SJSA1 (cell line): ENCODE measurements at places on chromosomes 3 and 15.

DNA sequence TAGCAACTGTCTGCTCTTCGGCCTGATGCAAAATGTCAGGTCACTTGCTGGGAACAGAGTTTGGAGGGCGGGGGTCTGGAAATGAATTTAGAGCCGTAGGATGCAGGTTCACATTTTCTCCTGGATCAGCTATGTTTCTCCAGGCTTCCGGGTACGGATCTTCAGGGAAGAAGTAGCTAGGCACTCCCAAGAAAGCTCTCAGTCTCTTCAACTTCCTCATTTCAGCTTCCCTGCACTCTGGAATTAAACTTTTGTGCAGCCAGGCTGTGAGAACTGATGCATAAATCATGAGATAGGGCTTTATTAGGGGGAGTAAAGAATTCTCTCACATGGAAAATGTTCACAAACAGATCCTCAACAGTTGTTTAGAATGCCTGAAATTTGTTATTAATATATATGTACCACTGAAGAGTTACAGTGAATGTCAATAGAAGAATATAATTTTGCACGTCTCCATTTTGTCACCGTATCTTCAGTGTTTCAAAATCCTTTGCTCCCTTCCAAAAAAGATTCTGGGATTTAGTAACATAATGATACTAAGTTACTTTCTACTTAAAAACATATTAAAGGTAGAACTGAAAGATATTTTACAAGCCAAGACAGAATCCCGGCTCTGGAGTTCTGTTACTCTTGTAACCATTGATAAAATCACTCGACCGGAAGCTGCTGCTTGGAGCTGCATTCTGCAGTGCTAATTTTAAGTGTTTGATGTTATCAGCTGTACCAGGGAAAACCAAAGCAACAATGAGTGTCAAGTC, 178.5 kb upstream of the P2RY1 start:
- DNase-seq = no peak

DNA sequence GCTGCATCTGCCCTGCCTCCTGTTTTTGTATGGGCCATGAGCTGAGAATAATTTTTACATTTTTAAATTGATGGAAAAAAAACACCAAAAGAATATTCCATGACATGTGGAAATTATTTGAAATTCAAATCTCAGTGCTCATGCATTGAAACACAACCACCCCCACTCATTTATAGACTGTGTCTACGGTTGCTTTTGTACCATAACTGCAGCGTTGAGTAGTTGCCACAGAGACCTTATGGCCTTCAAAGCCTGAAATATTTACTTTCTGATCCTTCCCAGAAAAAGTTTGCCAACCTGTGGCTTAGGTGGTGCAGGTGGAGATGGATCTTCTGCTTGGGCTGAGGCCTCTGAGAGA, 28.1 kb downstream of the ARNT2 start:
- DNase-seq = no peak

GRCh38 chr15:69700380-69700779, 247.8 kb downstream of the RPLP1 start:
- DNase-seq = no peak

DNA sequence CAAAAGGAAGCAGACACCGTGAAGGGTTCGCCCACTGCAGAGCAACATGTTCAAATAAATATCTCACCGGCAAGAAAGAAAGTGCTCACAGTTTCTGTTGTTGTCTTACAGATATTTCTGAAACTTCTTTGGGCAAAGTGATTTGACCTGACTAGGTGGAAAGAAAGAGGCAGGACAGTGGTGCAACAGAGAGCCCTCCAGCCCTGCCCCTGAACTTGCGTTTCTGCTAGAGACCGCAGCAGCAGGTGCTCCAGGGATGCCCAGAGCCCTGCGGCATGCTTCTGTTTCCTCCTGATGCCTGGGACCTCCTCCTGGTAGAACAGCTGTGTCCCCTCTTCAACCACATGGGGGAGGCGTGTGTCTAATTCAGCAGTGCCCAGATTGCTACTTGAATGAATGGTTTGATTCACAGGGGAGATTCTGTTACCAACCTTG, 123.4 kb downstream of the ATP10A start:
- DNase-seq = peak; percentile 24

DNA sequence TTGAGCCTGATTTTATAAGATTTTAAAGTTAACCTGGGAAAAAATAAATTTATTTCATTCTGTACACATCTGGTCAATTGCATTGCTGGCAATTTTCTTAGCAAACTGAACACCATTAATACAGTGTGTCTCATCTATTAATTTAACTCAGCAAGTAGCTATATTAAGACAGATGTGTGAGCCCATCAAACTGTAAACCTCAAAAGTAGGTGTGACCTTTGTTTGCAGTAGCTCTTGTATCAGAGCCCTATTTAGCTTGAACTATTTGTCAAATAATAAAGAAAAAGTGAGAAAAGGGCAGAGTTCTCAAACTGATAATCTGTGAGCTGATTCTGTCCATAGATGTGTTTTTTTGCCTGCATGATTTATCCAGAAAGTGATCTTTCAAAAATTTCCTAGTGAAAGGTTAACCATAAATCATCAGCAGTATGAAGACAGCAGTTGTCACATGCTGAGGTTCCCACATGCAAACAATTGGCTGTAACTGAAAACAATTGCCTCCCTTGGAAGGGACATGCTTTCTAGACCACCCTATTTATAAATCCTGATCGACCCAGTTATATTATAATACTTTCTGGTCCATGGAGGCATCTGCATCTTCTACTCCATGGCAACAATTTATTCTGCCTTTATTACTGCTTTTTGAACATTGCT, 646.5 kb downstream of the NSUN3 start:
- no peak for DNase-seq

GRCh38 chr3:154274348-154274747, 49.9 kb downstream of the DHX36 start:
- DNase-seq = no peak

- DNase-seq = no peak
Measured at GRCh38 chr3:166510382-166510781, 673.2 kb upstream of the BCHE start.

- DNase-seq = no peak
Measured at GRCh38 chr3:143271136-143271535, 151.6 kb downstream of the CHST2 start.

DNA sequence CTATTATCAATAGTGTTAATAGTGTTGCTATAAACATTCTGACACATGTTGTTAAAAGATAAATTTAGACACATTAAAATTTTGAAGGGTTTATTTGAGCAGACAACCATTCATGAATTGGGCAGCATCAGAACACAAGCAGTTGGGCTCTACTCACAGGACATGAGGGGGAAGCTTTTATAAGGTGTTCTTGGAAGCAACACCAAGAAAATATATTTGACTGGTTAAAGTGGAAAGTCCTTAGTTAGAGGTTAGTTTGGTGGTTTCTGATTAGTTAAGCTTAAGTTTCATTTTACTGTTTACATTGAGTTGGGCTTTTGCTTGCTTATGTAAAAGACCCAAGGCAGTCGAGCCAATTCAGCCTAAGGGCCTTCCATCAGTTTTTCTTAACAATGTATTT, 220.7 kb downstream of the CD47 start:
- no peak for DNase-seq

GRCh38 chr3:47455806-47456452, 19.8 kb downstream of the SCAP start:
- no peak for DNase-seq

GRCh38 chr15:54962637-54963036, 234.1 kb downstream of the RSL24D1 start:
- DNase-seq = no peak

DNA sequence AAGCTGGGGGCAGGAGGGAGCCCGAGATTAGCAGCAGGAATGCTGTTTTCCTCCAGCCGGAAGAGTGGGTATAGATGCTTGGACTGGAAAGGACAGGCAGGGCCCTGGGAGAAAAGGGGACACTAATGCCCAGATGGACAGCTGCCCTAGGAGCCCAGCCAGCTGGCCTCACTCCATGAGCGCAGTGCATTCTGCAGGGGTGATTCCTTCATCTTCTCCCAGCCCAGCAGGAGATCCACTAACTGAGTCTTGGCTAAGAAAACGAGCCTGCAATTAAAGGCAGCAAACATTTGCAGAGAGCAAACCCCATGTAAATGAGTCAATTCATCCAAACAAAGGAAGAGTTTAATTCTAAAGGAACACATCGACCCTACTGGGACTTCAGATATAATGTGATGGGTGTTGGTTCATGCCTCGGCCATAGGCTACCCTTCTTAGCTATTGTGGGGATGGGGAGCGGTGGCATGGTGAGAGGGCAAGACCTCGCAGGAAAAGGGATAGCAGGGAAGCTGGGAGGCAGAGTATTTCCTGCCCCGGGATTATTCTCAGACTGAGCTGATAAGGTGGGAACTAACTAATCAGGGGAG, 13.3 kb upstream of the MINAR1 start:
- no peak for DNase-seq

DNA sequence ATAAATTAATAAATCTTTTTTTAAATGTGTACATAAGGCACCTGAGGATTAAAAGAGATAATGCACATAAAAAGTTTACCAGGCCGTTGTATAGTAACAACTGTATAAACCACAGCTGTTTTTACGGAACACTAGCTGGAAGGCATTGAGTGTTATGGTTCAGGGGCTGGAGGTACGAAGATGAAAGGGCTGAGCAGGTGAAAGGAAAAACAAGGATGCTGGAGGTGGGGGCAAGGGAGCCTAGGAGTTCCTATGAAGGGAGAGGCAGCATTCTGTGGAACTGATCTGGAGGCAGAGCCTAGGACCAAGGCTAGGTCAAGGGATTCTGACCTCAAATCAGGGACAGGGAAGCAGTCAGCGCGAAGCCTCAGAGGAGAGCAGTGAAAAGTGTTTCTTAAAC, 8.0 kb downstream of the SEMA5B start:
- DNase-seq = no peak

- no peak for DNase-seq
Measured at GRCh38 chr3:189457201-189457607, 174.0 kb upstream of the TP63 start.

DNA sequence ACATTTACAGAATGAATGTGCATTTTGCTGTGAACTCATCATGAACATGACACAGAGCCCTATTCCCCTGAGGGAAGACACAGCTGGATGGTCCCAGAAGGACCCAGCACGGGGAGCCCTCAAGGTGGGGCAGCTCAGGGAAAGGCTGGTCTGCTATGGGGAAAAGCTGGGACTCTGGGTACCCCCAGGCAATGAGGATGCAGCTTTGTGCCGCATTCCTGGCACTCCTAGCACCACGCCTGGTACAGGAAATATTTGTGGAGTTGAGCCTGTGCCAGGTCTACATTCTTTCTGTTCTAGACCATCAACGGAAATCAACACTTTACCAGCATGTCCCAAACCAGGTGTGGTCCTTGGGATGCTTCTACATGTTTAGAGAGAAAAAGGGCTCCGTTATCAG, 74.0 kb downstream of the SRGAP3 start:
- DNase-seq = peak; percentile 5

DNA sequence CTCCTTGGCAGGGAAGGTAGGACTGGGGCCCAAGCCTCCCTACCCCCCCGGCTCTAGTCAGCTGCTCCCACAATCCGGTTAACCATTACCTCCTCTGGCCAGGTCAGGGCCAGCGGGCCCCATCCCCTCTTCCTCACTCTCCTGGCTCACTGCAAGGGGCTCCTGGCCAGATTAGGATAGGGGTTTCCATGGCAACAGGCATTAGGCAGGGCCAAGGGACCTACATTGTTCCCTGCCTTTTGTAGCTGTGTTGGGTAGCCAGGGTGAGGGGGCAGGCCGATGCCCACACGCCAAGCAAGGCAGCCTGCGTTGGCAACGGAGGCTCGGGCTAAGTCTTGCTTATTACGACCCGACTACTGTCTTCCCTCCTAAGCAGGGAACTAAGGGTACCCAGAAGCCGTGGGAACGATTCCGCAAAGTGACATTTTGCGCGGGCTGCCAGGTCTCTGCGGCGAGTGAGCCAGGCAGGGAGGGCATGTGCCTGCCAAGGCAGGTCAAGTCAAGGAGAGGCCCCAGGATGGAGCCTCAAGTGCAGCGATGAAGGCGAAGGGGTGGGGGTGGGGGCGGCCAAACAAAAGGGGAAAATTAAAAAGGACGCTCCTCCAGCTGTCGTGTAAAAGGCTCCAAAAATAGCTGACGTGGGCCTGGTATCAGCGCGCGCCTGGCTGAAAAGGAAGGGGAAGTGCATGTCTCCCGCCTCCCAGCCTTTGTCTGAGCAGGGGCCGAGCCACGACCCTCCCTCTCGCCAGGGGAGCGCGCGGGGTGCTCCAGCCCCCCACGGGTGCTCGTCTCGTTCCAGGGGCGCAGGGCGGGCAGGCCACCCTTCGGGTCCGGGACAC, 919 bp downstream of the IDH2 start:
- DNase-seq = no peak

DNA sequence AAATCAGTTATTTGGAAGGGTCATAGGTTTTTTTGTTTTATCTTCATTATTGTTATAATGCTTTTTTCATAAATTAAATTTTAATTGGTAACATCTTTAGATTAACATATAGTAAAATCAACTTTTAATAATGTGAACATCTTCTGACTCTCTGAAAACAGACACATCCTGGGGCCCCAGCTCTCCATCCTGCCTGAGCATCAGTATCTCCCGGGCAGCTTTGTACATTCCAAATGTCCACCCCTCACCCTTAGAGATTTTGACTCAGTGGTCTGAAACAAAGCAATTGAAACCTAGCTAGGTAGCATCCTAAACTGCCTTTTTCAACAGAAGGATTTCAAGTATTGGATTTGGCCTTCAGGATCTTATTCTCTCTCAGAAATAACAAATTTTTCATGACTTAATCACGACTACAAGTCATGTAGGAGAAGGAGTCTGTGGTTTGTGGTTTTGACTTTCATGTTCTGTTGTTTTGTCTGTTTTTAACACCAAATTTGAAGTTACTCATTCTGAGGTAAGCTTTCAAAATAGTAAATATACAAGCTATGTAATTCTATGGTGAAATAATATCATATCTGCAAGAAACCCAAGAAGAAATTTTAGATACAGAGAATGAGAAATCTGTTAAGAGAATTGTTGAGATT, 147.3 kb upstream of the UBE2E2 start:
- DNase-seq = peak; percentile 77

DNA sequence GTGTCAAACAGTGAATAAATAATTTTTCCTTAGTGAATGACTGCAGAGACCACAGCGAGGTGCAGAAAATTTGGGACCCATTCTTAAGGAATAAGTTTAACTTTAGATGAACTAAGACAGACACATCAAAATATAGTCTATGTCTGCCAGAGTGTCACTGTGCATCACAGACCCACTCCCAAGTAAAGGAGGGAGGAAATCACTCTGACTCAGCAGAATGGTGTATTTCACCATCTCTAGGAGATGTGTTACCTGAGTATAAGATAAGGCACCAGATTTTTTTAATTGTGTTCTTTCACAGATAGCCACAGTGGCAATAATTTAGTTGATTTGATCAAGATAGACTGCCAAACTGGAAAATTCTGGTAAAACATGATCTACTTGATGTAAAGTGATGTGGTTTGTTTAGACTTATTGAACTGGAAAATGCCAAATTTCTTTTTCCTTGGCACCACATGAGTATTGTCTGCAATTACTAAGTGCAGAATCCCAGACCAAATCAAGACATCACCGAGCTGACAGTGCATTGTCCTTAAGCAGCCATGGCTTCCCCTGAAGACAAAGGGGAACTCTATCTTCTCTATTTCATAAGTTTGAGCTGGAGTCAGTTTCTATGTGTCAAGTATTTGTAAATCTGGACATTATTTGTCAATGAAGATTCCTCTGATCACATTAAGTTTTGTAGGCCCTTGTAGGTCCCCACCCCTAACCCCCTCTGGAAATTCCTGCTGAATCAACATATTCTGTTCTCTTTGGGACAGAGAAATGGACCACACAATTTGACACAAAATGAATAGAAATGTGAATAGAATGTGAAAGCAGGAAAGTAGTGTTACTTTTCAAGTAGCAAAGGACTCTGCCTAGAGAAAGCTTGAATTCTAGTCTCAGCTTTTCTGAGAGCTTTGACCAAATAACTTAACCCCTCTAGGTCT, 47.6 kb downstream of the TIPARP start:
- no peak for DNase-seq
